ENCODE measurements at places on chromosomes 2 and 18. TPM values are rescaled to one million over a fixed set of nuclear protein-coding genes. Genes with fewer than 3 reads are reported as not detected.

The MYCN gene
- not detected for total RNA-seq

The CARF gene
- total RNA-seq: 3.9 TPM

The CLHC1 gene
- 8.6 TPM for total RNA-seq

The LRRTM4 gene
- not detected for total RNA-seq

The DSG1 gene
- total RNA-seq: not detected

The SLC9A4 gene
- not detected for total RNA-seq

The KYNU gene
- not detected for total RNA-seq

The LRP1B gene
- not detected for total RNA-seq

The ZBTB7C gene
- 0.06 TPM for total RNA-seq

The IL1R1 gene
- 2.1 TPM for total RNA-seq

The ALLC gene
- total RNA-seq: not detected

The GCG gene
- not detected for total RNA-seq

The MSGN1 gene
- total RNA-seq: not detected

The RGPD3 gene
- 0.06 TPM for total RNA-seq

The AKAIN1 gene
- total RNA-seq: not detected

The SKA1 gene
- total RNA-seq: 32.1 TPM

The FER1L5 gene
- total RNA-seq: not detected

The VWC2L gene
- not detected for total RNA-seq

The IL1F10 gene
- total RNA-seq: not detected

The CENPO gene
- total RNA-seq: 47.5 TPM

The PDE1A gene
- not detected for total RNA-seq

The RGPD4 gene
- total RNA-seq: 0.67 TPM
